ENCODE measurements at places on chromosomes 12 and 14. TPM values are rescaled to one million over a fixed set of nuclear protein-coding genes. Genes with fewer than 3 reads are reported as not detected.

- ATAC-seq = no peak
These were observed 994.1 kb upstream of the TMEM132C start for GRCh38 chr12:127272864-127273263.

- no peak for ATAC-seq
These were observed 6.3 kb downstream of the CIPC start for GRCh38 chr14:77104393-77104792.

DNA sequence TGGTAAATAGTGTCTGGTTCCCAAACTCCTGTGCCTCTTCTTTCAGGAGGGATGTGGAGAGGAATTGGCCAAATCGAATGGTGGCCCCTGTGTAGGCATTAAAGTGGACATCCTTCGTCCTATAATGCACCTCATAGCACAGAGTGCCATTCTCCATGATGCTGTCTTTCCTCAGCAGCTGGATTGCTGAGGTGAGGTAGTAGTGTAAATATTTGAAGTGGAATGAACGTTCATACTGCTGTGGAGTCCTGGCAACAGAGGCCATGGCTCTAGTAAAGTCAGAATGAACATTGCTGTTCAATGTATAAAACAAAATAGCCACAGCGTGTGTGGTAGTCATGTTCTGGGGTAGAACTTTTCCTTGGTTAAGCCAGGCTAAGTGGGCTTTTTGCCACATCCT, 2.7 kb downstream of the ART4 start:
- no peak for ATAC-seq

- ATAC-seq = no peak
These were observed 1.3 kb downstream of the TMEM132D start for GRCh38 chr12:129902371-129903091.

DNA sequence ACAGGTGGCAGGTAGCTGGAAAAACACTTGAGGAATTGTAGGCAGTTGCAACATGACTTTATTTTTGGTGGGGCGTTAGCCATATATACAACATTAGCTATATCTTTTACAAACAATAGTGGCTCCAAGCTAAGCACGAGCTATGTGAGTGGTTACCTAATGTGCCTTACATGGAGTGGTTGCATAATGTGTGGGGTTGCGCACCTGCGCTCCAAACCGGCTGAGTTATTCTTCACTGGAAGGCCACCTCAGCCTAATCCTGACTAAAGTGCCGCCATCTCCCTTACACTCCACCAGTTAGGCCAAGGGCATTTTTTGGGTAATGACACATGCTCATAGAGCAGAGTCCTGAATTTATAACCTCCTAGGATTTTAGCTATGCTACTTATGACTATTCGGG, 31.8 kb upstream of the G2E3 start:
- ATAC-seq = no peak

DNA sequence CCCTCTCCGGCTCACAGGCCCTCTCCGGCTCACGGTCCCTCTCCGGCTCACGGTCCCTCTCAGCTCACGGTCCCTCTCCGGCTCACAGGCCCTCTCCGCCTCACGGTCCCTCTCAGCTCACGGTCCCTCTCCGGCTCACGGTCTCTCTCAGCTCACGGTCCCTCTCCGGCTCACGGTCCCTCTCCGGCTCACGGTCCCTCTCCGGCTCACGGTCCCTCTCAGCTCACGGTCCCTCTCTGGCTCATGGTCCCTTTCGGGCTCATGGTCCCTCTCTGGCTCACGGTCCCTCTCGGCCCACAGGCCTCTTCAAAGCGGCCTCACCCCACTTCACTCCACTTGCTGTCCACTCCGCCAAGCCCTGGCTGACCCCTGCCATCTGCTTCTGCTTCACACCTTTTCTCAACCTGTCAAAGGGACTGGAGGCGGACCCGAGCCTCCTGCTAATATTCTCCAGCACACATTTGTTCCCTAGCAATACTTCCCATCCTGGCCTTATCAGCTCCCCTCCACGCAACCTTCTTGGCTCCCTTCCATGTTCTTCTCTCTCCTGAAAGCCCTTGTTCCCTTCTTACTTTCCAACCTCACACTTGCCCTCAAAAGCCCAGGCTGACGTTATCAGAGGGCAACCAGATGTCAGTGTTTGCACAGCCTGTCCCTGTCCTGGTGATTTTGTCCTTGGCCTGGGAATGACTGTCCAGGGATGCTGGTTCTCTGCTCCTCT, 176.7 kb downstream of the CALM1 start:
- ATAC-seq = no peak

GRCh38 chr12:4268329-4269181, 5.0 kb upstream of the CCND2 start:
- no peak for ATAC-seq

- no peak for ATAC-seq
These were observed 6.2 kb downstream of the WNT10B start for GRCh38 chr12:48965298-48965838.

DNA sequence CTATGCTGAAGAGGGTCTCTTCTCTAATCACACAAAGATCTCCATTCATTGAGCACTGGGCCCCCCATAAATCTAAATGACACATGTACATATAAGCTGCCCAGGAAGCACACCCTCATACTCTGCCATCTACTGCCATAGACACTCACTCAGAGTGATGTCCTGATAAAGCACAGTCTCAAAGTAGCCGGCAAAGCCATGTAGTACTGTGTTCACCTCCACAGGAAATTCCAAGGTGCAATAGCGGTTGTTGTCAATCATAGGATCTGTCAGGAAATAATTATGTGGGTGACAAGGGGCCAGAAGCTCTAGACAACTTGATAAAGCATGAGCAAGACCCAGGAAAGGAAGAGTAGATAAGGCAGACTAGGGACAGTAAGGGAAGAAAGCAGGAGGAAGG, 3.3 kb upstream of the RBM23 start:
- ATAC-seq = no peak

DNA sequence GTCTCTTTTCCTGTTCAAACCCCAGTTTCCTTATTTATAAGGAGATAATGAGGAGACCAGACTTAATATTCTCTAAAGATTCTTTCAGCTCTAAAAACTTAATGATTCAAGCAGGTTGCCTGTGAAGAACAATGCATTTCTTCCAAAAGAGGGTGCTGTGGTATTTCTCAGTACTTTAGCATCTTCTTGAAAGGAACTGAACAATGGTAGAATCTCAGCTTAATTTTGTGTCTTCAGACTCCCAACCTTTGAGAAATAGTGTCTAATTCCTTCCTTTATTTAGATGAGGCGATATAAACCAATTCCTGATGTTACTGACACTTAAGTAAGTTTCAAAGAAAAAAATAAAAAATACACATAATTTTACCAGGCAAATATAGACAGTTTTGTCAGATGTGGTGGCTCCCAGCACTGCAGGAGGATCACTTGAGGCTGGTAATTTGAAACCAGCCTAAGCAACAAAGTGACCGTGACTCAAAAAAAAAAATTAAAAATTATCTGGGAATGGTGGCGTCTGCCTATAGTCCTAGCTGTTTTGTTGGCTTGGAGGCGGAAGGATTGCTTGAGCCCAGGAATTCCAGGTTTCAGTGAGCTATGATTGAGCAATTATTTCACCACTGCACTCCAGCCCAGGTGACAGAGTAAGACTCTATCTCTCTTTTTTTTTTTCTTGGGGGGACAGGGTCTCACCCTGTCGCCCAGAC, 76.9 kb upstream of the PSMA6 start:
- no peak for ATAC-seq

GRCh38 chr14:26187996-26188620, 409.7 kb downstream of the NOVA1 start:
- ATAC-seq = no peak

- no peak for ATAC-seq
These were observed 158.9 kb upstream of the BTG1 start for GRCh38 chr12:92304371-92305055.

GRCh38 chr12:21384261-21384660, 11.6 kb downstream of the IAPP start:
- ATAC-seq = no peak

DNA sequence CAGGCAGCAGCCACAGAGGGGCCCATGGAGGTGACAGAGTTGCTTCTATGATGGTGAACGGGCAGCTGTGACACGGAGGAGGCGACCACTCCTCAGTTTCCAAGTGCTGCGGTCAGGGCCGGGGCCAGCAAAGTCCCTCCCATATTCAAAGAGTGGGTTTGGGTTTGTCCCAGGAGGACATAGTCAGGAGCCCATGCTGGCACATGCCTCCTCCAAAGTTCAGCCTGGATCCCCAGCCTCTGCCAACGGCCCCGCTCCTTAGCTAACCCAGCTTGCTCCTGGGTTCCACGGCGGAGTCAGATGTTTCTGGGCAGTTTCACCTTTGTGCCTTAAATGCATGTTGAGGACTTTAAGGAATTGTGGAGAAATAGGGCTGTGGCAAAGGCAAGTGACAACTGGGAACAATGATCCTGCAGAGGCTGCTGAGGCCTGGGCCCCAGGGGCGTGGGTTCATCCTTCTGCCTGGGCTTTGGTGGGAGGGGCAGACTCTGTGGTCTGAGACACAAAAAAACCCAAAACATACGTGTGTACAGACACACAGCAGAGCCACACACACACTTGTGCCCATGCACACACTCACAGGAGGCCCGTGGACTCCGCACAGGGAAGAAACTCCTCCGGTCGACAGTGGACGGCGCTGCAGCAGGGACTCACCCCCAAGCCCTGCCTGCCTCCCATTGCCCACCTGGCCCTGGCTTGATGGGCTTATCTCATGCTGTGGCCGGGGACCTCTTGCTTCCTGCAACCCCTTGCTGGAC, 399.4 kb downstream of the TMEM121 start:
- no peak for ATAC-seq

- ATAC-seq = no peak
These were observed 13.5 kb downstream of the ITGA5 start for GRCh38 chr12:54405573-54405972.

- ATAC-seq = no peak
These were observed 986 bp upstream of the NTF3 start for GRCh38 chr12:5430641-5431603.

- no peak for ATAC-seq
These were observed 1317.0 kb downstream of the TMEM121 start for GRCh38 chr14:106843386-106843785.

- no peak for ATAC-seq
These were observed 8.6 kb downstream of the KRT2 start for GRCh38 chr12:52643233-52644077.

- peak; percentile 54 for ATAC-seq
These were observed 31.2 kb upstream of the KLC1 start for GRCh38 chr14:103597623-103598377.

DNA sequence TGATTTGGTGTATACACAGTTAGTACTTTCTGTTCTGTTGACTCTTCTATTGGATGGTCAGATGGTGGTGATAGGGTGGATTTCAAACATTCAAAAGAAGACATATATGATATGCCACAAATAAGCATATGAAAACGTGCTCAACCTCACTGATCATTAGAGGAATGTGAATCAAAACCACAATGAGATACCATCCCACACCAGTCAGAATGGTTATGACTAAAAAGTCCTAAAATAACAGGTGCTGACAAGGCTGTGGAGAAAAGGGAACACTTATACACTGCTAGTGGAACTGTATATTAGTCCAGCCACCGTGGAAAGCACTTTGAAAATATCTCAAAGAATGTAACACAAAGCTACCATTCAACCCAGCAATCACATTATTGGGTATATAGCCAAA, 425.5 kb downstream of the C12orf50 start:
- no peak for ATAC-seq

- no peak for ATAC-seq
These were observed 689 bp upstream of the PDE3A start for GRCh38 chr12:20367583-20368113.

- no peak for ATAC-seq
These were observed 230.8 kb upstream of the NAV3 start for GRCh38 chr12:77599782-77600467.

DNA sequence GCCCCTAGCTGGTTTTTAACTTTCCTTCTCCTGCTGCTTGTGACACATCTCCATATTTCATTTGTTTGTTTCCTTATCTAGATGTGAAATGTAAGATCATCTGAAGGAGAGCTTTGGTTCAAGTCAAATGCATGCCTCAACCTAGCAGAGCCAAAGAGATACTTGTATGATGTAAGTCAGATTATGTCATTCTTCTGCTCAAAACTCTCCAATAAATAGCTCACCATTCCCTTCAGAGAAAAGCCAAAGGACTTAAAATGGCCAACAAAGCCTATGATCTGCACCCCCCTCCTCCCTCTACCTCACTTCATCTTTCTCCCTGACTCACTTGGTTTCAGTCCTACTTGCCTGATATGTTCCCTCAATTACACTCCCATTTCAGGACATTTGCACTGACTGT, 68.1 kb downstream of the COX16 start:
- no peak for ATAC-seq

- no peak for ATAC-seq
These were observed 10.2 kb upstream of the LLPH start for GRCh38 chr12:66140731-66141130.

GRCh38 chr12:51118706-51119105, 35.3 kb upstream of the CSRNP2 start:
- no peak for ATAC-seq

DNA sequence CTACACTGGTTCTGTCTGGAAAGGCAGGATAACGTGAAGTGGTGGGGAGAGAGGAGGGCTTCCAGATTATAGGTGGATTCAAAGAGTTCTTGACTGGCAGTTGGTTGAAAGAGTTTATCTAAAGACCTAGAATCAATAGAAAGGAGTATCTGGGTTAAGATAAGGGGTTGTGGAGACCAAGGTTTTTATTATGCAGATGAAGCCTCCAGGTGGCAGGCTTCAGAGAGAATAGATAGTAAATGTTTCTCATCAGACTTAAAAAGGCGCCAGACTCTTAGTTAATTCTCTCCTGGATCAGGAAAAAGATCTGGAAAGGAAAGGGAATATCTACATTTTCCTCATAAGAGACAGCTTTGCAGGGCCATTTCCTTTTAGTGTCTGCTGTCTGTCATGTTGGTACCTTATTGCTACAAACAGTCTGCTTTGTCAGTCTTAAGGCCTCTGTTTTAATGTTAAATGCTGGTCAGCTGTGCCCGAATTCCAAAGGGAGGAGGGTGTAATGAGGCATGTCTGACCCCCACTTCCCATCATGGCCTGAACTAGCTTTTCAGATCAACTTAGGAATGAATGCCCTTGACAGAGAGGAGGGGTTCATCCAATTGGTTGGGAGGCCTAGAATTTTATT, 401.3 kb downstream of the FUT8 start:
- ATAC-seq = no peak

DNA sequence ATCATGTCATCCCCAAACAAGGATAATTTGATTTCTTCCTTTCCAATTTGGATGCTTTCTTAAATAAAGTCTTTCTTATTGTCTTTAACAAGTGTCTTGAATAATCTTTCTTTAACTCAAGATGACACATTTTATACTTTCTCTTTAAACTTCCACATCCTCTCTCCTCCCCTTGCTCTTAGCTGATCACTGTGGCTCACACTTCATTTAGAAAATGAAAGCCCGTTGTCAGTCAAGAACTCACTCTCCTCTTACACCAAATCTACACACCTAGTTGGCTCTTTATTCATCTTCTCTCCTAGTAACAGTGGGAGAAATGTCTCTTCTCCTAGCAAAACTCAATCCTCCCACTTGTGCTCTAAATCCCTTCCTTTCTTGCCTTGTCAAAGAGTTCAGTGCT, 10.4 kb upstream of the RMST start:
- ATAC-seq = no peak

The RD3L gene
- total RNA-seq = not detected

The NR1H4 gene
- not detected for total RNA-seq

The RND1 gene
- total RNA-seq = 2.6 TPM

The VASH1 gene
- total RNA-seq = 1.4 TPM

The GPX2 gene
- 68.1 TPM for total RNA-seq

The DAO gene
- not detected for total RNA-seq

The IL31 gene
- not detected for total RNA-seq

The DIO2 gene
- 58.4 TPM for total RNA-seq

The SLCO1B3 gene
- 1.2 TPM for total RNA-seq

The GABARAPL1 gene
- 8.1 TPM for total RNA-seq

The SUPT16H gene
- total RNA-seq = 40.3 TPM

Data from esophagus mucosa (tissue), 1 donor.